CD8-positive, alpha-beta memory T cell (primary cell): ENCODE measurements at places on chromosomes 5 and 9. TPM values are rescaled to one million over a fixed set of nuclear protein-coding genes. Genes with fewer than 3 reads are reported as not detected.

ADAMTS12 gene
- not detected for polyA plus RNA-seq

IRX4 gene
- not detected for polyA plus RNA-seq

CTXN3 gene
- polyA plus RNA-seq, result not detected

C9orf50 gene
- not detected for polyA plus RNA-seq

PLPPR1 gene
- polyA plus RNA-seq, result not detected

ADAMTS2 gene
- not detected for polyA plus RNA-seq

DBH gene
- polyA plus RNA-seq, result not detected

IFT74 gene
- polyA plus RNA-seq, result 7.5 TPM
